ENCODE measurements at places on chromosomes 6 and 20.
A peak's percentile ranks its signal among the peaks of the same experiment; 100 is the strongest.

DNA sequence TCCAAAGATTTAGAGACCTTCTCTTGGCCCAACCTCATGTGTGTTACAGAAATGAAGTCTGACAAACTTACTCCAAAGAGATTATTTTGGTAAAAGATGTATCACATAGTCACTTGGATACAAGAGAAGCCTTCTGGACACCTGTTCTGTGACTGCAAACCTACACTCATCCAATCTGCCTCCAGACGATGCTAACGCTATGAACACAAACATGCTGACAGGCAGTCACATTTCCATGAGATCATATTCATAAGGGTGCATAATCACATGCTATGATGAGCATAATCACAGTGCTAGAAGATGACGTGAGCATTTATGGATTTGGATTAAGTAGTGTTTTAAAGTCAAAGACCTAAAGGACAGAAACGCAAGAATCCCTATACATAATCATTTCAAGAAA, 340.2 kb downstream of the HACE1 start:
- DNase-seq: no peak

DNA sequence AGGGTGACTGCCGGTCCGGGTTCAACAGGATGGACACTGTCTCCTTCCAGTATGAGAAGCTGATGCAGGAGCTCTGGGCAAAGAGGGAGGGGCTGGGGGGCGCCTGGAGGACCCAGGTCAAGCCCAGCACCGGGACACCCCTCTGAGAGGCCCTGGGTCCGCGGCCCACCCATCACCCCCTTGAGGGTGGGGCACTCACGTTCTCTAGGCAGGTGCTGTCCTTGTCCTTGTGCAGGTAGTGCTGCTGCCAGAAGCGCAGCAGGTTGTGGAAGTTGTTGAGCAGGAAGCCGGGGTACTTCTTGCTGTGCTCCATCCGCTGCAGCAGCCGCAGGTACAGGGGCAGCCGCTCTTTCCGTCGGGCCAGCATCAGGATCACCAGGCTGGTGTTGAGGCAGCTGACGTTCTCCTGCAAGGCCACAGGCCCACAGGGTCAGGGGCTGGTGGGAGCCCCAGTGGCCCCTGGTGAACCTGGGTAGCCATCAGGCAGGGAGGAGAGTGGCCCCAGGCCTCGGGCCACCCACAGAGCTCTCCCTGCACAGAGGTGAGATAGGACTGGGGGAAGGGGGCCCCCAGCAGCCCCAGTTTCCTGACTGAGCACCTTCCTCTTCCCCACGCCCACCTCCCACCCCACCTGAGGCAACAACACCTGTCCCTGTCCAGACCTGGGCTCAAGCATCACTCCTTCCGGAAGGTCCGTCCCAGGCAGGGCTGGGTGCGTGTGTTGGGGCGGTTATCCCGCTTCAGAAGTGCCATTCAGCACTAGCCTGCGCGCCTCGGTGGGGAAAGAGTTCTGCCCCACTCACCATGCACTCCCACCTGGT, 47.8 kb downstream of the MYH7B start:
- DNase-seq: no peak

DNA sequence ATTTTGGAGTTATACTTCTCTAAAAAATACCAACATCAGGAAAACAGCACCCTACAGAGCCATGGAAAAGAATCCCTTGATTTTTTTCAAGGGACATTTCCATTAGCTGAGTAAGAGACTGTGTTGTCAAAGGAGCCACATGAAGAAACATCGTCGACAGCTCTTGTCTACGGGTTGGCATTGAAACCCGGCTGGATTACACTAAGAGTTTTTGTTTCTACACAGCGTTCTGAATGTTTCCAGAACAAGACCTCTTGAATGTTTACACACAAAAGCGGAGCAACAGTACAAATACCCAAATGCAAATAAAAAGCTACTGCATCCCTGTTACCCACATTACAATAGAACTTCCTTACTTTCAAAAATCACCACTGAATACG, 2.4 kb upstream of the MYLK4 start:
- no peak for DNase-seq

GRCh38 chr20:48769069-48769983, 58.5 kb downstream of the PREX1 start:
- peak; percentile 85 for DNase-seq

GRCh38 chr6:167706313-167707109, 120.2 kb upstream of the AFDN start:
- DNase-seq: peak; percentile 45

DNA sequence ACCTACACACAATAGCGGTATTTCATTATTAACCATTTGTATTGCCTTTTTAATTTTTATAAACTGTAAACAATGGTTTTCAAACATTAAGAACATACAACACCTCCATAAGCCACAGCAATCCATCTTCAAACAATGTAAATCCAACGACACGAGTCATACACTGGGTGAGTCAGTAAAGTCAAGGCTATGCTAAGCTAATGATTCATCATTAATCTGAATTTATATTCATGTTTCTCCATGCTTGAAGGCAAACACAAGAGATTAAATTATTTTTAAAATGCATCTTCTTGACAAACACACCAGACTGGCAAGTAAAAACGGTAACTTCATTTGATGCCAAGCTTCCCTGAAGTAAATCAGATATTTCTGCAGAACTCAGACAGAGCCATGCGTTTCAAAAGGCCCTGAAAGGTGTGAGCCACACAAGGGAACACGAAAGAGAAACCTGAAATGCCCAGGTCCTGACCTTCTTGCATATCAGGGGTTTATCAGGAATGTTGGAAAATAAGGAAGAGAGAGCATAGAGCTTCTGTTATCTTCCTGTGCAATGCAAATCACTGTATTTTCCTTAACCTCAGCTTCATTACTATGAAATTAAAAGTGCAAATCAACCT, 162.5 kb downstream of the ALDH8A1 start:
- DNase-seq: no peak

DNA sequence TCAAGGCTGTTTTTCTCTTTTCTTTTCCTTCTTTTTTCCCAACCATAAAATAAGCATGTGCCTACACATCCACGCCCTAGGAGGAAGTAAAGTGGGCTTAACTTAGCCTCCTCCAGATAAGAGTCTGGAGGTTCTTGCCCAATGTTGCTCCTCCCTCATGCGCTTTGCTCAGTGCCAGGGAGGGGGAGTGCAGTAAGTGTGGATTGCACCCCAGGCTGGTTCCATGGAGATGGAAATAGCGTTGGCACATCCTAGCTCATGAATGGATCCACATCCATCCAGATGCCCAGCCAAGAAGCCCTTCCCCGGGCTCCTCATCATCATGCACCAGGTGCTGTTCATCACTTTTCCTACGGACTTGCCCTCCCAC, 58.2 kb downstream of the NEDD9 start:
- no peak for DNase-seq

DNA sequence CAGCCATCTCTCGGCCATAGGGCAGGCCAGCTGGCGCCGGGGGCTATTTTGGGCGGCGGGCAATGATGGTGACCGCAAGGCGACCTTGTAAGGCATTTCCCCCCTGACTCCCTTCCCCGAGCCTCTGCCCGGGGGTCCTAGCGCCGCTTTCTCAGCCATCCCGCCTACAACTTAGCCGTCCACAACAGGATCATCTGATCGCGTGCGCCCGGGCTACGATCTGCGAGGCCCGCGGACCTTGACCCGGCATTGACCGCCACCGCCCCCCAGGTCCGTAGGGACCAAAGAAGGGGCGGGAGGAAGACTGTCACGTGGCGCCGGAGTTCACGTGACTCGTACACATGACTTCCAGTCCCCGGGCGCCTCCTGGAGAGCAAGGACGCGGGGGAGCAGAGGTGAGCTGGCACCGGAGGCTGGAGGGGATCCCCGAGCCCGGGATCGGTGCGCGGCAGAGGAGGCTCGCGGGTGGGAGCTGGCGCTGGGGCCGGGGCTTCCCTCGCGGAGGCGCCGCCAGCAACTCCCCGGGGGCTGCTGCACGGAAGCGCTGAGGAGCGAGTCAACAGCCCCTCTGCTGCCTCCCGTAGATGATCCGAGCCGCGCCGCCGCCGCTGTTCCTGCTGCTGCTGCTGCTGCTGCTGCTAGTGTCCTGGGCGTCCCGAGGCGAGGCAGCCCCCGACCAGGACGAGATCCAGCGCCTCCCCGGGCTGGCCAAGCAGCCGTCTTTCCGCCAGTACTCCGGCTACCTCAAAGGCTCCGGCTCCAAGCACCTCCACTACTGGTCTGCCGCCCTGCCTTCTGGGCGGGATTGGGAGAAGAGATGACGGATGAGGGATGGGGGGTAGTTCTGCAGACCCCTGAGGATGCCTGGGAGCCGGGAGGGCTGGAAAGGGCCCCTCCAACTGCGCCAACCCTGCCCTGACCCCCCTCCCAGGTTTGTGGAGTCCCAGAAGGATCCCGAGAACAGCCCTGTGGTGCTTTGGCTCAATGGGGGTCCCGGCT, at the start of the genes CTSA and NEURL2:
CTSA (plus strand) TSS at position 351 of the 999 bp plus-strand sequence; CDS start at position 585, 234 bp downstream.
NEURL2 (minus strand) TSS at position 224 of the 999 bp plus-strand sequence; CDS start at position 7, 217 bp downstream.
- DNase-seq: peak; percentile 82

DNA sequence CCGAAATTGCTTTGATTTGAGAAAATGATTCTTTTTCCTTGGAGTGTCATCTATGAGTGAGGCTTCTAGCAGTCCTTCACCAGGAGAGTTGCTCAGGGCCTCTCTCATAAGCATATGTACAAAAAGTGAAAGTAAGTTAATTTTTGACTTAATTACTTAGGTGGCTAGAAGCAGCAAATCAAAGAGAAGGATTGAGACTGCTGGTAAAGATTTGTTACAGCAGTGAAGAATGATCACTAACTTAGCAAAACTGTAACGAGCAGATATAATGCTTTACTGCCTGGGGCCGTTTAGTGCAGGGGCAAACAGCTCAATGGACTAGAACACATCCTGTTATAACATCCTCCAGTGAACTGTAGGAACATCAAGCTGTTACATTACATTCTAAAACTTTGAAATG, 167.8 kb upstream of the RIPOR2 start:
- DNase-seq: no peak

DNA sequence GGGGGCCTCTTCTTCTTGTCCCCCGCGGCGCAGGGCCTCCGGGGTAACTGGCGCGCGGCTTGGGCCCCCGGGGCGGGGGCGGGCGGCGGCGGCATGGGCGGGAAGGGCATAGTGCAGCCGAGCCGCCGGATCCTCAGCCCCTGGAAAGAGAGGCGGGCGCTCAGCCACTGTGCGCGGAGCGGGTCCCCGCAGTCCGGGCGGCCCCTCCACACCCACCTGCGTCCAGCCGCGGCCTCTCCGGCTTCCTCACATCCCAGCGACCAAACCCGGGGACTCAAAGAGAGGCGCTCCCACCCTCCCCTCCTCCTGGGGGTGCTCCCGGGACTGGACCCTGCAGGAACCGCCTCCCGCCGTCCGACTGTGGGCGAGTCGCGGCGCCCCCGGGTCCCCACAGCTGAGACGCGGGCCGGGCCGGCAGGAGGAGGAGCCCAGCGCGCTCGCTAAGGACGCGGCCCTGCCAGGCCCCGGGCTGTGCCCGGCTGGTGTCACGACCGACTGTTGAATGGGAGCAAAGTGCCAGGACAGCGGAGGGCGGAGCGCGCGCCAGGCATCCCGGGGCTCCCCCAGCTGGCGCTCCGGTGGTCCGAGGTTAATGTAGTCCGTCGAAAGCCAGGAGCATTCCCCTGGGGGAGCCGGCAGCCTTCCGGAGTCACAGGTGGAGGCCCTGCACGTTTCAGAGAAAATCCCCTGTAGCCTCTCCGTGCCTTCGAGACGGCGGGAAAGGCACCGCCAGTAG, at the start of gene PRR18:
PRR18 (minus strand) TSS at position 360 of the 736 bp plus-strand sequence; CDS start at position 110, 250 bp downstream.
- DNase-seq: no peak

GRCh38 chr6:27176523-27177484, 70.7 kb upstream of the PRSS16 start:
- peak; percentile 49 for DNase-seq

GRCh38 chr6:158627940-158628211, 16.7 kb downstream of the DYNLT1 start:
- no peak for DNase-seq

DNA sequence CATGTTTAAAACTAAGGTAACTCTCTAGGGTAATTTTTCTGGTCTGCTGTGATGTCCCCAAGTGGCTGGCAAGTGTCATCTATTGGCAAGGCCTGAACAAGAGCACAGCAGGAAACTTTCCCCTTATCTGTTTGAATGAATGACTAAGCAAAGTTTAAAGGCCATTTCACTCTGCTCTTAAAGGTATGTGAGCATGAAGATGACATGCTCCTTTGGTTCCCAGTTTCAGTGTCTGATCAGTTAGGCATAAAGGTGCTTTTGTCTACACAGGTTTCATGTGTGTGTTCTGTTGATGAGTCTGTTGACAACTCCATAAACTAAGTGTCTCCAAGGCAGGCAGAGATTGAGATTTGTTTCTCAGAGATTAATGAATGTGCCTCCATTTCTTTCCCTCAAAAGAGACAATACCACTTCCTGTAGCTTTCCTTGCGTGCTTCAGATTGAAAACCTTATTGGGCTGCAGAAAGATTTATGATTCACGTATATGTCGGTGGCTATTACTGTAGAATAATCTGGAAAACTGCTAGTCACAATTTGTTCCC, 83.9 kb downstream of the MAP3K7 start:
- no peak for DNase-seq

GRCh38 chr6:33861722-33862121, 57.9 kb upstream of the MLN start:
- no peak for DNase-seq

- no peak for DNase-seq
These were observed 34.1 kb upstream of the OCSTAMP start for GRCh38 chr20:46584508-46584907.

DNA sequence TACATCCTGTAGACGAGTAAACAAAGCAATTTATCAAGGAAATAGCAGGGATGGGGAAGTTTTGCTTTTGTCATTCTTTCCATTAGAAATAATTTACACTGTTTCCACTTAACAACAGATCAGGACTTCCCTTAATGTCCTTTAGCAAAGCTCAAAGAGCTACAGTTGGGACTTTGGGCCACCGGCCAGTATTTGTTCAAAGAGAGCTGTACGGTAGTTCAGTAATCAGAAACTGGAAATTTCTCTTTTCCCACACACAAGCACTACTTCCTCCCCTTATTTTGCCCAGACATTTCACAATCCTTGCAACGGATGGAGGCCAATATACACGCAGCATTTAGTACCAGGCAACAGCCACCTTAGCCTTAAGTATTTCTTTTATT, 12.1 kb upstream of the HINT3 start:
- DNase-seq: no peak

Measured in activated T-cell treated with anti-CD3 and anti-CD28 coated beads for 24 hours (primary cell).